ENCODE measurements at places on chromosomes 12 and 14.

- no peak for DNase-seq
Measured at GRCh38 chr14:76551116-76551515, 175.2 kb downstream of the ESRRB start.

- DNase-seq, result no peak
Measured at GRCh38 chr12:54197010-54197409, 8.2 kb upstream of the SMUG1 start.

DNA sequence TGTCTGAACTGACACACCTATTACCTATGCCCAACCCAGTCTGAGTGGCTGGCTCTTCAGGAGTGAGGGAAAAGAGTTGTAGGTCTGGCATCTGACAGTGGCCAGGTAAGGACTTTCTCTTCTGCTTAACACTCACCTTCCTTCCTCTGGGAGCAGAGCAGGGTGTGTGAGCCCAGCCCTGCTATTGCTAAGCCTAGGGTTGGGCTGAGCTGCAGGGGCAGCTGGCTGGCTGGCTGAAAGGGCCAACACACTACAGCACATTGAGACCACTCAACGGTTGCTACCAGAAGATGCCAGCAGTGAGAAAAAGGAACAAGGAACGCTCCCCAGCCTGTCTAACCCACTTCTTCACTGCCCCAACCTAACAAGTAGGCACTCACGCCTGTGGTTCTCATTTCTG, 201.2 kb downstream of the DPF3 start:
- DNase-seq, result no peak

DNA sequence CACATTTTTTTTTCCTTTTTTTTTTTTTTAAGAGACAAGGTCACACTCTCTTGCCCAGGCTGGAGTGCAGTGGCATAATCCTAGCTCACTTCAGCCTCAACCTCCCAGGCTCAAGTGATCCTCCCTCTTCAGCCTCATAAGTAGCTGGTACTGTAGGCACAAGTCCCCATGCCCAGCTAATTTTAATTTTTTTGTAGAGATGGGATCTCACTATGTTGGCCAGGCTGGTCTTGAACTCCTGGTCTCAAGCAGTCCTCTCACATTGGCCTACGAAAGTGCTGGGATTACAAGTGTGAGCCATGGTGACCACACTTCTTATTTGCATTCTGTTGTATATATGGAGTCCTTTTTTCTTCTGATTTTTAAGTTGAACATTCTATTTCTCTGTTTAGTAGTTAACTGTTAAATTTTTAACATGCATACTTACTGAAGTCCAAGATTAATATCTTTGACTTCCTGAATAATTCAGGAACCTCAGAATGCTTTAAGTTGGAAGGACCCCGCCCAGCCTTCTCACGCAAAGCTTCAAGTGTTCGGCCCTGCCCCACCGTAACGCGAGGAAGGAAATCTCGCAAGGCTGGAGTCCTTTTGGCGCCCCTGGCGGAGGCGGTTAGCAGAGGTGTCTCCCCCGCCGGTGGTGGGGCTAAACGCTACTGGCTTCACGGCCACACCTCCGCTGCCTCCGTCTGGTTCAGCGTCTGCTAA, 21.6 kb downstream of the SPATS2 start:
- DNase-seq, result peak; percentile 89

- DNase-seq, result no peak
Measured at GRCh38 chr14:50932156-50932555, 12.1 kb downstream of the PYGL start.

Measured in posterior vena cava (tissue), 2 donors.